ENCODE measurements at places on chromosomes 2 and 18.

- no peak for DNase-seq
These were observed 38.0 kb downstream of the MFSD6 start for GRCh38 chr2:190446193-190446592.

GRCh38 chr2:182132605-182133004 is 147.0 kb downstream of the PPP1R1C start:
- DNase-seq: no peak

GRCh38 chr18:8088626-8089025 is 520.6 kb upstream of the RAB12 start:
- no peak for DNase-seq

DNA sequence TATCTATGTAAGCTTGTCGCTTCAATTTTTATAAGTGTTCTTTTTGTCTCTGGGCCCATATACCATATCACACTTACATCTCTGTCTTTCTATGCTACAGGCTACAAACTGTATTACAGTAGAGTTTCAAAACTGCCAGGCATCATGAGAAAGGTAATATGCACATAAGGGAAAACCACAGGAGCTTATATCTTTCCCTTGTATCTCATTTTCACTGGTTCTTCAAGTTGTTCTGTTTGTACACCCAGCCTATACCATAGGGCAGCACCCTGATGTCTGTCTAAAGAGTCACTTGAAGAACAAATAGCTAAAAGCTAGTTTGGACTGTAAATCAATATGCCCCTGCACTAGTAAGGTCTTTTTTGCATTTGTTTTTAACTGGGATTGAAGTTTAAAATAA is 366.7 kb downstream of the FIGN start:
- DNase-seq: no peak

DNA sequence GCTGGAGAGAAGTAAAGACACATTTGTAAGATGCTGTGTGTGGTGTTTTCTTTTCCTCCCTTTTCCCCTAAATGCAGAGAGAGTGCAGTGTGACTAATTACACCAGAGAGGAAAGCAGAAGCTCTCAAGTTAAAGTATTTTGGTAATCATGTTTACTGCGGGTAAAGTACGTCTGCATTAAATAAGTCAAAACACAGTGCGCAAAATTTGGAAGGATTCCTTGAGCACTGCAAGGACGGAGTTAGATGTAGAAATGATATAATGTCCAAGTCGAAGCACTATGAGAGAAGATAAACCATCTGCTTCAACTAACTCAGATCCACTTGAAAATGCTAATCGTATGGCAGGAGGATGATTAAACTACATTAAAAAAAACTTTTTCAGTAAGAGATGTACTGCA is 766.5 kb downstream of the RNF144A start:
- no peak for DNase-seq

DNA sequence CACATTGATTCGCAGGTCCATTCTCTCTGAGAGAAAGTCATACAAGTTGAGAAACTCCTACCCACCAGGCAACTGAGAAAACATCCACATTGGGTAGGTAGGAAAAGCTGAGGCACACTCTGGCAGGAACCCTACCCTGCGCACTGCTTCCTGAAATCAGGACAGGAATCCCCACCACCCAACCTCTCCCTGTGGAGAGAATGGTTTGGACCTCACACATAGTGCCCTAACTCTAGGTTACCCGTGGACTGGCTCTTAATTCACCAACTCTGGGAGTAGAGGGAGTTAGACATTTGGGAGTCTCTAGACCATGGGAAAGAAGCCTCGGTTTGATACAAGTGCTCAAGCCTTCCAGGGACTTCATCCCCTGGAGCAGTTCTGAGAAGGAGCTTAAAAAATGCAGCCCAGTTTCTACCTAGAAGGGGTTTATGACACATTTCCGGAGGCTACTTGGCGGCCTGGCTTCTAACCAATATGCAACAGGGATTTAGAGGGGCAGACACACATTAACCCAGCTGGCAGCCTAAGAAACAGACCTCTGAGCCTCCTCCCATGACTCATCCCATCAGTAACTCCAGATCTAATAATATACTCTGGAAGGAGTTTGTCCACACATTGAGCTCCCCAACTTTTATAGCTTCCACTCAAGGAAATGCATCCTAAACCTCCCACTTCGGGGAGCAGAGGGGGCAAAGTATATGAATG is 136.7 kb downstream of the EML6 start:
- DNase-seq: no peak

GRCh38 chr2:134372141-134372540 is 118.3 kb downstream of the MGAT5 start:
- no peak for DNase-seq

- DNase-seq: no peak
These were observed 75.3 kb upstream of the RIOK3 start for GRCh38 chr18:23377669-23378301.

- no peak for DNase-seq
These were observed 9.9 kb downstream of the GPN1 start for GRCh38 chr2:27638709-27639108.

DNA sequence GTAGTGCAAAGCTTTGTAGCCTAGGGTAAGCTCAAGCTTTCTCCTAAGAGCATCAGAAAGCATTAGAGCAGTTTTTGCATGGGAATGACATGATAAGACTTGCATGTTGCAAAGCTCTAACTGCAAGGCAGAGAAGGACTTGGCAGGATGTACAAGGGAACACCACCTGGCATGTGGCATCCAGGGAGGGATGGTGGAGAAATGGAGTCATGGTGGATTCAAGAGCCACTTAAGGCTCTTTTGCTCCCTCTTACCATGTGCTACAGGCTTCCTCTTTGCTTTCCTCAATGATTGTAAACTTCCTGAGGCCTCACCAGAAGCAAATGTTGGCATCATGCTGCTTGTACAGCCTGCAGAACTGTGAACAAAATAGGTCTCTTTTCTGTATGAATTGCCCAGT is 266.0 kb downstream of the GLI2 start:
- DNase-seq: no peak

DNA sequence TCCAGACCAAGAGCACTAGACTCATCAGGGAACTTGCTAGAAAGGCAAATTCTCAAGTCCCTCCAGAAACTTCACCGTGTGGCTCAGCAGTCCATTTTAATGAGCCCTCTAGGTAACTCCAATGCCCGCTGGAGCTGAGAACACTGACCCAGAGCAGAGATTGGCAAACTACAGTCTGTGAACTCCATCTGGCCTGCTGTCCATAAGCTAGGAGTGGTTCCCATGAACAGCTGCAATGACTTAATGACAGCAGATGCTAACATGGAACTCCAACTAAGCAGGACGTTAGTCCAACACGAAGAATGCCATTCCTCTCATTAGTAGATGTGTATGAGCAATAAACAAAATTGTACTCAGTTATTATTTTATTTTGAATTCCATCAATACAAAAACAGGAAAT is 371.9 kb downstream of the STK39 start:
- no peak for DNase-seq

GRCh38 chr18:76368976-76369375 is 126.1 kb downstream of the ZNF516 start:
- no peak for DNase-seq

DNA sequence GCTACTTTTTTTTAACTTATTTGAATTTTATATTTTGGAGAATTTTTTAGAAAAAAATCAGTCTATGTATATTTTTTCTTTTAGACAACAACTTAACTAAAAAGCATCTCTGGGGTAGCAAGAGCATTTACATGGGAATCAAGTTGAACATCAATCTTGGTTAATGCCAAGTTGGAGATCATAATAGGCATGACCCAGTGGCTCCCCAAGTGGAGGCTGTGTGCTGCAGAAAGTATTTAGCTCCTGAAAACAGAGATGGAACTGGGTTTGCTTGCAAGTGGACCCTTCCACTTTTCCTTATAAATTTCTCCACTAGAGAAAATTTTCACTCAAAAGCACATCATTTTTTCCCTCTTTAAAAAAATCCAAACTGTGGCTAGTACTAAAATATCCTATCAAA is 23.9 kb upstream of the CAVIN2 start:
- DNase-seq: no peak

GRCh38 chr2:32864334-32865111 is 82.2 kb upstream of the LTBP1 start:
- no peak for DNase-seq

- no peak for DNase-seq
These were observed 79.2 kb downstream of the BARD1 start for GRCh38 chr2:214730248-214730647.

- DNase-seq: no peak
These were observed 175.4 kb downstream of the HDAC4 start for GRCh38 chr2:239225371-239225851.

GRCh38 chr2:205708231-205708631 is 25.9 kb downstream of the NRP2 start:
- DNase-seq: no peak

GRCh38 chr2:149538138-149538833 is 49.3 kb downstream of the MMADHC start:
- DNase-seq: no peak

DNA sequence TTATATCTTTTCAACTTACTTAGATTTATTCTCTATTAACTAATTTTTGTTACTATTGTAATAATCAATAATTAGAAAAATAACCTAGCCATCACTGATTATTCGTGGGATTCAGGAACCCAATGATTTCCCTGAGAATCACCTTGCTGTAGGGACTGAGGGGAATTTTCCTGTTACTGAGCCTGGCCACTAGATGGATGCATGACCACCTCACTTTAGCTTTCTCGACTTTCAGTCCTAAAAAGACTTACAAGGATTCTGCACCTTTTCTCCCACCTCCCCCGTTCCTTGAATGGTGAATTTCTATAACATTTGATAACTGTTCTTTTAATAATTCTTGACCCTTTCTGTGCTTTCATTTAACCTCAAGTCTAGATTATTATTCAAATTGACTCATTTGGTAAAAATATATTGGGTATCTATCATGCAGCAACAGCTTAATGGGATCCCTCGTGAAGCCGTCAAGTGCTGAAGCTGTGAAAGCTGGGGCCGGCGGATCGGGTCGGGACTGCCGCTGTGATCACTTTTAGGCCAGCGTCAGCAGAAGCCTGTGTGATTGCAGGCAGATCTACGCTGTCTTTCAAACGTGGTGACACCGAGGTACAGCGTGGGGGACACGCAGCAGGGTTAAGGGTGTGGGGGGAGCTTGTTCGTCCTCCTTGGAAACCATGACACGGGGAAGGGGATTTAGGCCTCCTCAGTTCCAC is 38.8 kb upstream of the TMEM18 start:
- DNase-seq: no peak

DNA sequence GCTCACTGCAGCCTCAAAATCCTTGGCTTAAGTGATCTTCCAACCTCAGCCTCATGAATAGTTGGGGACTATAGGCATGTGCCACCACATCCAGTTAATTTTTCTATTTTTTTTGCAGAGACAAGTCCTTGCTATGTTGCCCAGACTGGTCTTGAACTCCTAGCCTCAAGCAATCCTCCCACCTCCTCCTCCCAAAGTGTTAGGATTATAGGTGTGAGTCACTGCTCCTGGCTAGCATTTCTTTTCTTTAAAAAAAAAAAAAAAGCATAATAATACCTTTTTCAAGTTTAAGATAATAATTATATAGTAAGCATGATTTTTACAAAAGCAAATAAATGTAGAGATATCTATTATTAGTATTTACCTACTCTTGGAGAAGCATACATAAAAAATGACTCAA is 36.1 kb downstream of the PPP4R1 start:
- DNase-seq: no peak

DNA sequence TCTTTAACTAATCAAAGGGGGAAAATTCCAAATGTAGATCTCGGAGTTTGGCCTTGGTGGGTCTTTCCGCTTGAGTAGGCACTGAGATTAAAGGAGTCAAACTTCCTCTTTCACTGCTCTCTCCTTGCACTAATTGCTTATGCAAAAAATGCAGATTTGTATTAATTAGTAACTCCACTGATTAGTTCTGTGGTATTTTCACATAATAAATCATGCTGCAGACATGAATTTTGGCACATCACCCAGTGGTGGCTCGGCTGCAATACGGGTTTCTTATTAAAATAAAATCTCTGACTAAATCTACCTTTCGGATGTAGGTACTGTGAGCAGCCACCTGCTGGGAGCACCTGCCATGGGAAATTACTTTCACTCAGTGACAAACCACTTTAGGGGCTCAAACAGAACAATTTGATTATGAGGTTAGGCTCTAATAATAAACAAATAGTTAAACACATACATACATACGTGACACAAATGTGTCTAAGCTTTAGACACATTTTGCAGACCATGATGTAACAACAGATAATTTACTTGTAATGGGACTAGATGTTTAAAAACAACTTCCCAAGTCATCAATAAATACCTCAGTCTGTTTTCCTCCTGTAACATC is 6.4 kb upstream of the NEUROD1 start:
- no peak for DNase-seq

- DNase-seq: no peak
These were observed 326.4 kb downstream of the EIPR1 start for GRCh38 chr2:3051266-3051665.

- DNase-seq: no peak
These were observed 31.7 kb downstream of the HRH4 start for GRCh38 chr18:24491927-24492834.

GRCh38 chr2:33616873-33617272 is 17.8 kb upstream of the FAM98A start:
- DNase-seq: no peak

- DNase-seq: no peak
These were observed 18.6 kb upstream of the PDE1A start for GRCh38 chr2:182445391-182445965.

DNA sequence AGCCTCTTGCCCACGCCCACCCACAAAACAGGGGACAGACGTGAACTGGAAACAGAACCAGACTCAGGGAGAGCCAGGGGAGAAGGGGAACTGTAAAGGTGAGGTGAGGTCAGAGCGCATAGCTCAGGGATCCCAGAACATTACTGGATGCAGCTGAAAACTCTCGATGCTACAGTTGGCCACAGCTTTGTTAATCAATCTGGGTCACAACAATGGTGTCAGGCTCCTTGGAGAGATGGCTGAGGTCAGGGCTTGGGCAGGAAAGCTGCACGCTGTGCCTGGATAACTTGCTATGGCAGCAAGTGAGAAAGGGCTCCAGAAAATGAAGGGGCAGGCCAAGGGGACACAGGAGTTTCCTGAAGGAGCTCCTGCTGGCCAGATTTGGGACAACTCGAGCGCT is 263.3 kb downstream of the TFCP2L1 start:
- no peak for DNase-seq

DNA sequence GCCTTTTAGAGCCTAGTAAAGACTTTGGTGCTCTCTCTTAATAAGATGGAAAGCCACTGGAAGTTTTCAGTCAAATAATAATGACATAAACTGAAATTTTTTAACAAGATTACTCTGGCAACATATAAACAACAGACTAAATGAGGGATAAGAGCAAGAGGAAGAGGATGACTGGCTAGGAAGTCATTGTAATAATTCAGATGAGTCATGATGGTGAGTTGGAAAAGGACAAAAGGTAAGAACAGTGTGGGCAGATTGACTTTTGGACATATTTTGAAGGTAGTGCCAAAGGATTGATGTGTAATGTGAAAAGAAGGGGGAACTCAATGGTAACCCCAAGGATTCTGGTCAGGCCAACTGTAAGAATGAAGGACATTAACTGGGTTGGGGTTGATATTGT is 310.3 kb downstream of the NOL4 start:
- DNase-seq: no peak

DNA sequence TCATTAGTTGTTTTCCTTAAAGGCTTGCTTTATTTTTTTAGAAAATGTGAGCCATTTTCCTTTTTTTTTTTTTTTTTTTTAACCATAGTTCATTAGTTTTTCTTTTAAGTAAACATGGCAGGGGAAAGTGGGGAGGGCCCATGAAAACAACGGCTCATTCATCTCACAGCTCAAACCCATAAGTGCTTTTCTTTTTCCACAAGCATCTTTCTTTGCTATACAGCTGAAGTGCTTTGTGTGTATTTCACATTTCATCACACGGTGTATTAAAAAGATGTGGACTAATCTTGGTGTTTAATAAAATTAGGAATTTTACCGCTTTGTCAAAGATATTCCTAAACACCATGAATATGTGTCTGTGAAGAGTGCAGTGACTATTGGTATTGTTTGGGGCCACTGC is 41.6 kb downstream of the RHBDD1 start:
- no peak for DNase-seq

All from stimulated activated CD4-positive, alpha-beta T cell treated with anti-CD3 and anti-CD28 coated beads, Interleukin-2, amount 100 ng/mL, for 4 hours (primary cell).